CD8-positive, alpha-beta memory T cell (primary cell): ENCODE measurements at places on chromosomes 5 and 9. TPM values are rescaled to one million over a fixed set of nuclear protein-coding genes. Genes with fewer than 3 reads are reported as not detected.
A peak's percentile ranks its signal among the peaks of the same experiment; 100 is the strongest.

PCDHAC1 gene
- total RNA-seq, result not detected

CCL27 gene
- total RNA-seq, result 0.39 TPM

PITX1 gene
- total RNA-seq, result not detected

CLIC3 gene
- 3.4 TPM for total RNA-seq

SHROOM1 gene
- total RNA-seq, result 1.6 TPM

IL3 gene
- total RNA-seq, result 71.9 TPM

GALNT12 gene
- 4.7 TPM for total RNA-seq

DNA sequence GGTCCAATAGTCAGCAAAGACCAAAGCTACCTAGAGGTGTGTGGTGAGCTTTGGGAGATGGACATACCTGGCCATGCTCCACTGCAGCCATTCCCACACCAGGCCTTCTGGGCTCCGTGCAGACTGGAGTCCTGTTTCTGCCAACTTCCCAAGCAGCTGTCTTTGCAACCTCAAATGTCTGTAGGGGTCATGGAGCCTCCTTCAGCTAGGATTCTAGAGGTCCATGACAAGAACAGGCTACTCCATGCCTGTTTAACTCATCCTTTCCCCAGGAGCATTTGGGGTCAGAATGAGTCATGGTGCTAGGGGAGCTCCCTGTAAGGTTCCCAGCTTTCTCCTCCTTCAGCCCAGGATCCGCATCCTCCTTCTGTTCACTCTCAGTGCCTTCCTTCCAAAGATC is 17.1 kb downstream of the VPS13A start:
- DNase-seq, result no peak
- no peak overlapping the region for H3K27ac ChIP-seq
- H3K4me3 ChIP-seq, result no peak overlapping the region

- no peak overlapping the region for H3K27ac ChIP-seq
- H3K4me3 ChIP-seq, result no peak overlapping the region
- no peak for DNase-seq
Measured at GRCh38 chr5:52656569-52657246, 131.0 kb upstream of the ITGA1 start.

DNA sequence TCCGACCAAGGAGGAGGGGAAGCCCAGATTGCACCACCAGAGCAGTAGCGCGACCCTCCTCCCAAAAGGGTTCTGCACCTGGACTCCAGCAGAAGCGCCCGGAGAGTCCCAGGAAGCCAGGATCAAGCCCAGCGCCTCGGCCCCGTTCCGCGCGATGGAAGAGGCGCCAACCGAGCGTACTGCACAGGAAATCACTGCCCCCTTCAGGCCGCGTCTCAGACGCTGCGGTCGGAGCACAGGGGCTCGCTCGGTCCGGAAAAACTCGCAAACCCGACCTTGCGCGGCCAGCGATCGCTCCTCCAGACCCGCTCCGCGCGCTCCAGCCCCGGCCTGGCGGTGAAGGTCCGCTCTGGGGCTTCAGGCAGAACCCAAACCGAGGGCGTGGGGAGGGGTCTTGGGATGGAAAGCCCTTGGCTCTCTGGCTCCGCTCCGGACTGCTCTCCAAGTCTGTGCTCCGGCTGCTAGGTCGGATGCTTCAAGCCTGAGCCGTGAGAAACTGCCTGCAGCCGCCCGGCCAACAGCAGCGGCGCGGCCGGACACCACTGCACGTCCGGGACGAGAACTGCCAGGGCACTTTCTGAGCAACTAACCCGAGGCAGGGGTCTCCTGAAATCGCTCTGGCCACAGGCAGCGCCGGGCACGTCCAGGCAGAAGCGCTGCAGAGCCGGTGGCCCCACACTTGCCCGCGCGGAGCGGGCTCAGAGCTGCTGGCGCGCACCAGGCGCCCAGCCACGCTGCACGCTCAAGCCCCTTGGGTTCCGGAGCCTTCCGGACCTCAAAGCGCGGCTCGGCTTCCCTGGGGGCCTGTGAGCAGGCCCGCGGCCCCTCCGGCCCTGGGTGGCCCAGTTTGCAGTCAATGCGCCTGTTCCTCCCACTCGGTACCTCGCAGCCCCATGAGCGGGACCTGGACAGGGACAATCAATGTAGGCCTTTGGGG is 1.3 kb downstream of the GABBR2 start:
- no peak overlapping the region for H3K27ac ChIP-seq
- no peak overlapping the region for H3K4me3 ChIP-seq
- H3K36me3 ChIP-seq, result no peaks in the 10 kb centered on the region
- H3K27me3 ChIP-seq, result peaks cover 5% of the 10 kb centered on the region
- no peaks in the 10 kb centered on the region for H3K4me1 ChIP-seq
- DNase-seq, result no peak

GRCh38 chr9:97666907-97667686 is 30.0 kb downstream of the XPA start:
- no peaks in the 10 kb centered on the region for H3K27me3 ChIP-seq
- peaks cover 71% of the 10 kb centered on the region for H3K36me3 ChIP-seq
- no peak overlapping the region for H3K27ac ChIP-seq
- no peaks in the 10 kb centered on the region for H3K4me1 ChIP-seq

DNA sequence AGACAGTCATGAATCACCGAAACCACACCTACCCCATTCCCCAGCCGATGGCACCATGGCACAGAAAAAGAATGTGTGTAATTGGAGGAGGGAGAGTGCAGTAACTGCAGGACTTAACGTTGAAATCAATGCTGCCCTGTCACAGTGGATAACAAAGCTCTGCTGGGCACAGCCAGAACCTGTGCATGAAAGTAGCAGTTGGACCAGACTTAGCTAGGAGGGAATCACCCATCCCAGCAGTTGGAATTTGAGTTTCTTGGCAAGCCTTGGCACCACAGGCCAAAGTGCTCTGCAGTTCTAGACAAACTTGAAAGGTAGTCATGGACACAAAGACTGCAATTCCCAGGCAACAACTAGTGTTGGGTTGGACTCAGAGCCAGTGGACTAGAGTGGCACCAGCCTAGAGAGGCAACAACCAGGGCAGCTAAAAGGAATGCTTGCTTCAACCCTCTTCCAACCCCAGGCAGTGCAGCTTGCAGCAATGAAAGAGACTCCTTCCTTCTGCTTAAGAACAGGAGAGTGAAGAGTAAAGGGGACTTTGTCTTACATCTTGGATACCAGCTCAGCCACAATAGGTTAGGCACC is 19.1 kb downstream of the TMEM232 start:
- no peaks in the 10 kb centered on the region for H3K4me1 ChIP-seq
- no peak overlapping the region for H3K27ac ChIP-seq
- H3K4me3 ChIP-seq, result no peak overlapping the region

GRCh38 chr9:137683262-137683864 is 64.6 kb downstream of the EHMT1 start:
- H3K27me3 ChIP-seq, result no peaks in the 10 kb centered on the region
- H3K4me3 ChIP-seq, result no peak overlapping the region
- H3K4me1 ChIP-seq, result peaks cover 10% of the 10 kb centered on the region

DNA sequence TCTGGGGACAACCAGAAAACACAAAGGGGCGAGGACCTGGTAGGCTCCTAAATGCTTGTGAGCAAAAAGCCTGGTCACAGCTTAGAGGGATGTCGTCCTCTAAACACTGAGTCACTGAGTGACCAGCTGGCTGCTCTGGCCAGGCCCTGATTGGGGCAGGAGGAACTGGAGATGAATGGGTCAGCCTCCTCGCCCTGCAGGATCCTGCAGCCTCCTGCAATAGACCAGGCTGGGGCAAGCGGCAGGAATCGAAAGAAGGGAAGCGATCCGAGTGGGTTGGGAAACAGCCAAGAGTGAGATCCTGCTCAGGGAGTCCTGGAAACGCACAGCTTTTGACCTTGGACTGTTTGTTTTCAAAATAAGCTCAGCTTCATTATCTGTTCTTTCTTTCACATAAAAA is 34.1 kb upstream of the MSX2 start:
- no peaks in the 10 kb centered on the region for H3K36me3 ChIP-seq
- DNase-seq, result no peak
- no peak overlapping the region for H3K4me3 ChIP-seq
- no peak overlapping the region for H3K27ac ChIP-seq
- peaks cover 16% of the 10 kb centered on the region for H3K27me3 ChIP-seq

DNA sequence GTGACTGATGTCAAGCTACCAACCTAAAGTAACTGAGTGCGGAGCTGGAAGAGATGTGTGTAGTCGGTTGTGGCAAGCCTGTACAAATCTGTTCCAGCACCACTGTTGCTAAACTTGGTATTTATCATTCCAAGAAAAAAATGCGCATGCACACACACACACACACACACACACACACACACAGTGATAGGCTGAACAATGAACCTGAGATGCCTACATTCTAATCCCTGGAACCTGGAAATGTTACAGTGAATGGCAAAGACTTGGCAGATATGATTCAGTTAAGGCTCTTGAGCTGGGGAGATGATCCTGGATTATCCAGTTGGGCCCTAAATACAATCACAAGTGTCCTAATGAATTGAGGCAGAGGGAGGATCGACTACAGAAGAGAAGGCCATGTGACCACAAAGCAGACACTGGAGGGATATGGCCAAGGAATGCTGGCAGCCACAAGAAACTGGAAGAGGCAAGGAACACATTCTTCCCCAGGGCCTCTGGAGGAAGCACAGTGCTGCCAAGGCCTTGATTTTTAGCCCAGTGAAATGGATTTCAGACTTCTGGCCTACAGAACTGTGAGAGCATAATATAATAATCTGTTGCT is 49.7 kb upstream of the LHFPL2 start:
- H3K27ac ChIP-seq, result no peak overlapping the region
- no peaks in the 10 kb centered on the region for H3K4me1 ChIP-seq
- H3K27me3 ChIP-seq, result no peaks in the 10 kb centered on the region
- H3K36me3 ChIP-seq, result no peaks in the 10 kb centered on the region
- no peak for DNase-seq

GRCh38 chr5:140346348-140347221 is at the start of gene HBEGF:
Gene HBEGF (minus strand): TSS chr5:140346603. CDS start chr5:140346328, 275 bp downstream.
- peak; percentile 59 for DNase-seq
- no peaks in the 10 kb centered on the region for H3K36me3 ChIP-seq
- H3K27ac ChIP-seq, result no peak within 1 kb of the TSS
- H3K4me3 ChIP-seq, result peak within 1 kb of the TSS; percentile 51

- H3K27me3 ChIP-seq, result no peaks in the 10 kb centered on the region
- no peak overlapping the region for H3K27ac ChIP-seq
- no peak overlapping the region for H3K4me3 ChIP-seq
- H3K36me3 ChIP-seq, result no peaks in the 10 kb centered on the region
Measured at GRCh38 chr5:66351813-66352212, 207.7 kb downstream of the SREK1 start.

- H3K36me3 ChIP-seq, result no peaks in the 10 kb centered on the region
- no peaks in the 10 kb centered on the region for H3K4me1 ChIP-seq
- H3K27me3 ChIP-seq, result no peaks in the 10 kb centered on the region
- no peak for DNase-seq
- no peak overlapping the region for H3K4me3 ChIP-seq
- no peak overlapping the region for H3K27ac ChIP-seq
Measured at GRCh38 chr9:124078641-124079040, 67.1 kb downstream of the LHX2 start.

GRCh38 chr9:71895117-71895516 is 15.9 kb downstream of the ABHD17B start:
- H3K27me3 ChIP-seq, result no peaks in the 10 kb centered on the region
- no peaks in the 10 kb centered on the region for H3K36me3 ChIP-seq
- H3K4me1 ChIP-seq, result peaks cover 45% of the 10 kb centered on the region
- no peak overlapping the region for H3K27ac ChIP-seq
- H3K4me3 ChIP-seq, result no peak overlapping the region

- no peaks in the 10 kb centered on the region for H3K4me1 ChIP-seq
- H3K27ac ChIP-seq, result no peak overlapping the region
- no peak overlapping the region for H3K4me3 ChIP-seq
Measured at GRCh38 chr5:167920589-167920988, 370.9 kb upstream of the WWC1 start.

DNA sequence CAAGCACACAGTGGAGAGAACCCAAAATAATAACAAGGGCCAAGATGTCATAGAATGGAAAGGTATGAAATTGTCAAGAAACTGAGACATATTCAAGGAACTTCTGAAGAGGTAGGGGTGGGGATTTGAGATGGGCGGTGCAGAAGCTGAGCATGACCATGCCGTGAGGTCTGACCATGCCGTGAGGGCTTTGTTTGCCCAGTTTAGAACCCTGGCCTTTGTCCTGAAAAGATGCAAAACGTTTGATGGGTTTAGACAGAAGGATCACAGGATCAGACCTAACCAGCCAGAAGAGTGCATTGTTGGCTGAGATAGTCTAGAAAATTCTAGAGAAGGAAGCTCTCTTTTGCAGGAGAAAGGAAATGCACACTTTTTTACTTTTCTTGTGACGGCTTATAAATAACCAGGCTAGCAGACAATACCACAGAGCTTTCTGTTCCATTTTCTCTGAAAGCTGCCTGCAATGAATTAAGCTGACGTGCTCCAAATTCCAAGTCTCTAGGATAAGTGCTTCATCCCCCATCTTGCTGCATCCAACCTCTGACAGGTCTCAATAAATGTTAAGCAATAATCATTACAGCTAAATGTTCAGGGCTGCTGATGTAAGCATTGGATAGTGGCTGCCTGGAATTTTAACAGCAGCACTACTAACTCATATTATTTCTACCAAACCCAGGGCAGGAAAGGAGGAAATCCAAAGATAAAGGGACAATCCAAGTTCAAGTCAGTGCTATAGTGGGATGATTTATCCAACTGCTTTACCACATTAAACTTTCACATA is 110.9 kb upstream of the IL6ST start:
- no peaks in the 10 kb centered on the region for H3K27me3 ChIP-seq
- peaks cover 62% of the 10 kb centered on the region for H3K4me1 ChIP-seq
- no peak overlapping the region for H3K4me3 ChIP-seq
- no peak for DNase-seq
- H3K27ac ChIP-seq, result no peak overlapping the region

GRCh38 chr9:29830821-29831220 is 2257.5 kb upstream of the C9orf72 start:
- no peaks in the 10 kb centered on the region for H3K27me3 ChIP-seq
- H3K4me3 ChIP-seq, result no peak overlapping the region
- H3K27ac ChIP-seq, result no peak overlapping the region
- H3K4me1 ChIP-seq, result no peaks in the 10 kb centered on the region
- no peaks in the 10 kb centered on the region for H3K36me3 ChIP-seq
- DNase-seq, result no peak
